Caco-2 (cell line): ENCODE measurements at places on chromosomes 5 and 9. TPM values are rescaled to one million over a fixed set of nuclear protein-coding genes. Genes with fewer than 3 reads are reported as not detected.
A peak's percentile ranks its signal among the peaks of the same experiment; 100 is the strongest.

DNA sequence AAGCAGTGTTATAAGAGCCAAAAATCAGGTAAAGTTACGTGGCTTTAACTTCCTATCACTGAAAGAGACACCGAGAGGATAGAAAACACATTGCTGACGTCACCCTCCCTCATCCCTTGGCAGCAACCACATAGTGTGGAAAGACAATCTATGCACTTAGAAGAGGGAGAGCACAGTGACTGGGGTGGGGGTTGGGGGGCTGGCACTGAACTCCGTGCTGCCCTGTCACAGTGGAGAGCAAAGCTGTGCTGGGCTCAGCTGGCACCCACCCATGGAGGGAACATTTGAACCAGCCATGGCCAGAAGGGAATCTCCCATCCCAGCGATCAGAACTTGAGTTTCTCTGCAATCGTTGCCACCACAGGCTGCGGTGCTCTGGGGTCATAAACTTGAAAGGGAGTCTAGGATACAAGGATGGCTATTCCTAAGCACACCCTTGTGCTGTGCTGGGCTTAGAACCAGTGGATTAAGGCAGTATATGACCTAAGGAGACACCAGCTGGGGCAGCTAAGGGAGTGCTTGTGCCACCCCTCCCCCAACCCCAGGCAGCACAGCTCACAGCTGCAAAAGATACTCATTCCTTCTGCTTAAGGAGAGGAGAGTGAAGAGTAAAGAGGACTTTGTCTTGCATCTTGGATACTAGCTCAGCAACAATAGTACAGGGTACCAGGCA lies 73.4 kb downstream of the KIAA0825 start:
- DNase-seq = no peak

IL9 gene
- total RNA-seq = 0.79 TPM in 1 of 2 replicates, not detected in the other

AGXT2 gene
- 0.21 TPM in 1 of 2 replicates, not detected in the other for total RNA-seq

DNA sequence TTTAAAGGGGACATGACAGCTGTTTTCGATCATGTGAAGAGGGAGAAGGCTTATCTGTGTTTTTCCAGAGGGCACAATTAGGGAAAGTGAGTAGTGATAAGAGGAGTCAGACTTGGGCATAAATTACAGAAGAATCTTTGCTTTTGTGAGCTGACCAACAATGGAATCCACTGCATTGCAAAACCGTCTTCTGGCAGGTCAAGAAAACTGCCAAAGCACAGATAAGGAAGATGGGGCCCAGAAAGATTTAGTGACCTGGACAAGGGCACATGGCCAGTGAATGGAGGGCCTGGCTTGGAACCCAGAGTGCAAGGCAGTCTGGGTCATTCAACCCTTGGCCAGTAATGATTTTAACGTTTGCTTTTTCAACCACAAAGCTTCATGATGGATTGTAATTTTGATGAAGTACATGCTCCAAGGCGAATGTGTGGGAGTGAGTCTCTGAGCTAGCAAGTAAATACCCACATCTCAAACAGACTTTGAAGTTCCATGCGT lies 153.2 kb upstream of the MAST4 start:
- DNase-seq = peak; percentile 52

IFNA2 gene
- not detected in 2 replicates for total RNA-seq

TIFAB gene
- total RNA-seq = not detected in 2 replicates

- no peak for DNase-seq
Observed at GRCh38 chr5:151954255-151954654, 29.6 kb upstream of the GLRA1 start.

DNA sequence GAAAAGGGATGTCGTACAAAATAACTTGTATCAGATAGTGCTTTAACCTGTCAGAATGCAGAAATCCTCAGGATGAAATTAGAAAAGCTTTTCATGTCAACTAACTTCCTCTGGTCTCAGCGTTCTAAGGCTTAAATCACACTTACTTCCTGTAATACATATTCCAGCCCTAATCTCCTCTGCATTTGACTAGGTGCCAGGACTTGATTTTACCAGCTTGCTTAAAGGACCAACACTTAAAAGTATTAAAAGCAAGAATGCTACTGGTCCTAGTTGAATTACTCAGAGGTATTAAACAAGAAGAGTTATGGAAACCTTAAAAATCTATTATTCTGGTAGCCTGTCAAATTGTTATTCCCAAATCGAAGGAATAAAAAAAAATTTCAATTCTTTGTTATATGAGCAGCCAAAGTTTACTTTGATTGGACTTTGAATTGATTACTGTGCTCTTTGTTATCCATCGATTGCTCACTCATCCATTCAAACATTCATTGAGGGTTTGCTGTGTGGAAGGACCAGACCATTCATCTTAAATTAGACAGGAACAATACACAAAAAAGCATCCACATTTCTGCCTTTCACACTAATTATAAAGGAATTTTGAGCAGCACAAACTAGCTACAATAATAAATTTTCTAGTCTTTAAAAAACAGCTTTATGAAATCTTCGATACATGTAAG lies 108.7 kb downstream of the MUSK start:
- no peak for DNase-seq

NPR2 gene
- 40.5 and 44.1 TPM in 2 replicates for total RNA-seq

C5orf58 gene
- not detected in 2 replicates for total RNA-seq

DNA sequence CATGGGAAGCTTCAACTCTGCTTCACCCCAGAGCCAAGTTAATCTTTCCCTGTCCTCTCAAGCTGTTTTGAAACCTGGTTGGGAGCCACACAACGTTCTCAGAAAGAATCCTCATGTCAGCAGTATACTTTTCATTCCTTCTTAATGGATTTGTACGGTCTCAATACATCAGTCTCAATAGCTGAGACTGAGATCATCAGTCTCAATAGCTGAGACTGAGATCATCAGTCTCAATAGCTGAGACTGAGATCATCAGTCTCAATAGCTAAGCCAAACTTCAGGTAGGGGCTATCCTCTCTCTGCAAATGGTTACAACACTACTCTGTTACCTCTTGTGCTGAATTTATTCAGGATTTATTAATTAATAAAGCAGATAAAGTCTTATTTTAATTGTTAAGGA lies 1317.4 kb upstream of the CDH9 start:
- DNase-seq = no peak

- no peak for DNase-seq
Observed at GRCh38 chr9:127535834-127536233, 76.2 kb upstream of the STXBP1 start.

ZNF366 gene
- total RNA-seq = not detected in 2 replicates

LRRC19 gene
- total RNA-seq = not detected in 2 replicates

- DNase-seq = no peak
Observed at GRCh38 chr5:101271416-101271815, 368.3 kb upstream of the ST8SIA4 start.

- peak; percentile 34 for DNase-seq
Observed at GRCh38 chr9:71725590-71726338, 42.5 kb downstream of the CEMIP2 start.

GRCh38 chr9:11148189-11148588 lies 535.4 kb upstream of the PTPRD start:
- no peak for DNase-seq

- DNase-seq = no peak
Observed at GRCh38 chr5:14945450-14945849, 73.9 kb upstream of the ANKH start.

- DNase-seq = no peak
Observed at GRCh38 chr5:65455064-65455463, 26.7 kb downstream of the ADAMTS6 start.
